PC-3 (cell line): ENCODE measurements at places on chromosomes 5 and 9. TPM values are rescaled to one million over a fixed set of nuclear protein-coding genes. Genes with fewer than 3 reads are reported as not detected.

GRCh38 chr5:74266836-74267235, 373.7 kb downstream of the ENC1 start:
- no peak for DNase-seq
- no peaks in the 10 kb centered on the region for H3K27me3 ChIP-seq
- no peaks in the 10 kb centered on the region for H3K36me3 ChIP-seq
- no peak overlapping the region for H3K4me3 ChIP-seq
- no peak overlapping the region for H3K27ac ChIP-seq
- no peaks in the 10 kb centered on the region for H3K4me1 ChIP-seq

DNA sequence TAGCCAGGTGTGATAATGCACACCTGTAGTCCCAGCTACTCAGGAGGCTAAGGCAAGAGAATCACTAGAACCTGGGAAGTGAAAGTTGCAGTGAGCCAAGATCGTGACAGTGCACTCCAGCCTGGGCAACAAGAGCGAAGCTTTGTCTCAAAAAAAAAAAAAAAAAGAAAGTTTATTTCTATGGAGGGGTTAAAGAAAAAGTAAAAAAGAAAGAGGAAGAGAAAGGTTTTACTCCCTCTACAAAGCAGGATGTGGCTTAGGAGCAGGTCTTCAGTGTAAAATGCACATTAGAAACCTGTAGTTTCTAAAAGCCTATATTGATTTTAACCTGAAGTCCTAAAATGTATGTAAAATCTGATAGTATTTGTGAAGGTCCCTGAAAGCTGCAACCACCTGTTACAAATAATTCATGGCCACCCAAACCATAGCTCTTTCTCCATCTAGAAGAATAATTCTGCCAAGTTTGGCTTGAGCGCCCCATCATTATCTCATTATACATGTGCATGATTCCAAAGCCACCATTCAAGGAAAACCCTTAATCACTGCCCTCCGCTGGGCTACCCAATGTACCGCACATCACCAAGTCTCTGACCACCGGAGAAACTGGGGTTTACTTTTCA, 3.4 kb downstream of the FNBP1 start:
- DNase-seq, result peak; percentile 12
- no peak overlapping the region for H3K27ac ChIP-seq
- no peaks in the 10 kb centered on the region for H3K27me3 ChIP-seq
- no peak overlapping the region for H3K4me3 ChIP-seq
- no peaks in the 10 kb centered on the region for H3K36me3 ChIP-seq
- peaks cover 33% of the 10 kb centered on the region for H3K4me1 ChIP-seq

DNA sequence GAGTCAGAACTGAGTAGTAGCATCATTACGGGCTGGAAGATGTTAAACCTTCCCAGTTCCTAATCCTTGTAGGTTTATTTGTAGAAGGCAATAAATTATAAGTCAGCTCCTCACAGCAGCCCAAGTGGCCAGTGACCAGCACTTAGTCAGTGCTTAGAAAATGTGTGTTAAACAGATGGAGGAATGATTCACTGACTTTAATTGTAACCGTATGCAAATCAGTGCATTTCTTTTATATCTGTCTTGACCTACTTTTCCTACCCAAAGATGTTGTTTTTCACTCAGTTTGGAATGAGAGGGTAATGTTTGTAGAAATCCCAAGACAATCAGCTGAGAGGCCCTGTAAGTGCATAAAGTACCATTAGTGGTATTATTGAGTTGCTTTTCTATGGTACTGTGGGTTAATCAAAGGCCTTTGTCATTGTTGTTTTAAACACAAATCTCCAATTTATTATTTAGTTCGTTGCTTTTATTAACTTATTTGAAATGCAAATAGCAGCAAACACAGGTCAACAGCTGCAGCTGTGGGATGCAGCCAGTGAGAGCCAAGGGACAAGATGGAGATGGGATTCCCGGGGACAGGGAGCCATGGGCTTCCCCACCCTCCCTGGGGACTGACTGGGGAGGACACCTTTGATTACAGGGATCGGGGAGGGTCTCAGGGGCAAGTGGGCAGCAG, 49.8 kb downstream of the MAP1B start:
- DNase-seq, result peak; percentile 55
- H3K27ac ChIP-seq, result 0 out of 2 replicates have a peak overlapping the region, but pooled peaks have one; percentile 30
- no peak overlapping the region for H3K4me3 ChIP-seq
- peaks cover 7% of the 10 kb centered on the region; the same call in 1 of the 2 replicates for H3K4me1 ChIP-seq
- no peaks in the 10 kb centered on the region for H3K36me3 ChIP-seq
- H3K27me3 ChIP-seq, result no peaks in the 10 kb centered on the region

TMEFF1 gene
- not detected in 2 replicates for total RNA-seq

GRCh38 chr5:132225165-132226032, 2.3 kb downstream of the P4HA2 start:
- no peak overlapping the region for H3K27ac ChIP-seq

- H3K27me3 ChIP-seq, result no peaks in the 10 kb centered on the region
- no peak overlapping the region for H3K27ac ChIP-seq
- no peak overlapping the region for H3K4me3 ChIP-seq
- no peak for DNase-seq
- H3K4me1 ChIP-seq, result no peaks in the 10 kb centered on the region
- H3K36me3 ChIP-seq, result no peaks in the 10 kb centered on the region
Observed at GRCh38 chr5:135011355-135012032, 22.5 kb downstream of the PITX1 start.

SCGB3A2 gene
- total RNA-seq, result 0.51 TPM in 1 of 2 replicates, not detected in the other

GRCh38 chr5:60209146-60209840, 315.8 kb upstream of the PDE4D start:
- no peaks in the 10 kb centered on the region for H3K4me1 ChIP-seq
- no peak for DNase-seq
- H3K27me3 ChIP-seq, result peaks cover 56% of the 10 kb centered on the region
- no peak overlapping the region for H3K27ac ChIP-seq
- no peaks in the 10 kb centered on the region for H3K36me3 ChIP-seq

DNA sequence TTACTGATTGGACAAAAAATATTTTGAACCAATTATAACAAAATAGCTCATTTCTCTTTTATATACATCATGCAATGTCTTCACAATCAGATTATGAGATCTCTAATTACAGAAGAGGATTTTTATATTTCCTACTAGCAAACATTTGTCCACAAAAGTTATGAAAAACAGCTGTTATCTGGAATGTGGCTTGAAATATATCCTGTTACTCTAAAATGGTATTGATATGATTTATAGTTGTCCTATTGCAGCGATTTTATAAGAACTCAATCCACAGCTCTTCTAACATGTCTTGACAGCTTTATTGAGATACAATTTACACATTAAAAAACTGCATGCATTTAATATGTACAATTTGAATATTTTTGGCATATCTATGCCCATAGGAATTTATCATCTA, 779.9 kb upstream of the ACO1 start:
- no peaks in the 10 kb centered on the region for H3K4me1 ChIP-seq
- no peaks in the 10 kb centered on the region for H3K36me3 ChIP-seq
- no peaks in the 10 kb centered on the region for H3K27me3 ChIP-seq
- no peak for DNase-seq
- no peak overlapping the region for H3K27ac ChIP-seq

GRCh38 chr5:168796000-168796399, 216.8 kb upstream of the PANK3 start:
- no peaks in the 10 kb centered on the region for H3K4me1 ChIP-seq
- no peaks in the 10 kb centered on the region for H3K36me3 ChIP-seq
- H3K27me3 ChIP-seq, result peaks cover 46% of the 10 kb centered on the region
- DNase-seq, result no peak
- no peak overlapping the region for H3K27ac ChIP-seq
- no peak overlapping the region for H3K4me3 ChIP-seq

- H3K4me3 ChIP-seq, result peak overlapping the region; percentile 55; the same call in 1 of the 2 replicates
- no peaks in the 10 kb centered on the region for H3K27me3 ChIP-seq
- no peaks in the 10 kb centered on the region for H3K36me3 ChIP-seq
- peak overlapping the region; percentile 91 for H3K27ac ChIP-seq
- DNase-seq, result peak; percentile 42
Observed at GRCh38 chr5:149940077-149940574, 4.5 kb downstream of the PDE6A start.

DNA sequence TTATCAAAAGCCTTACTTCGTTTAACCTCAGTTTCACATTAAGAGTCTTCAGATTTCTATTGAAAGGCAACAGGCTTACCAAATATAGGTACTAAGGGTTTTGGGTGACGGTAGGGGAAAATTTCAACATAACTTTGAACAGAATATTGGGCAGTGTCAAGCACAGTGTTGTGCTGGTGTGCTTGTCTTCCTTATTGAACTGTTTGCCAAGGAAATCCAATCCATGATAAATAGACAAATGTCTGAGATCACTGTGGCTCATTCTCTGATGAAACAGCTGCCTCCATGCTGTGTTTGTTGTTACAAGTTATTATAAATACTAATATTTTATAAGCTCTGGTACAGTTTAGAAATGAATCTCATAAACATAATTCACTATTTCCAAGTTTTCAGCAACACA, 730.1 kb downstream of the NR2F1-AS1 start:
- H3K36me3 ChIP-seq, result no peaks in the 10 kb centered on the region
- no peak overlapping the region for H3K27ac ChIP-seq
- H3K4me1 ChIP-seq, result peaks cover 4% of the 10 kb centered on the region
- no peak overlapping the region for H3K4me3 ChIP-seq
- no peaks in the 10 kb centered on the region for H3K27me3 ChIP-seq

PDE6A gene
- not detected in 2 replicates for total RNA-seq

C9 gene
- not detected in 2 replicates for total RNA-seq

- peak; percentile 83 for DNase-seq
- no peaks in the 10 kb centered on the region for H3K36me3 ChIP-seq
- H3K4me3 ChIP-seq, result no peak overlapping the region
- H3K27me3 ChIP-seq, result no peaks in the 10 kb centered on the region
Observed at GRCh38 chr5:63555874-63556273, 406.4 kb downstream of the HTR1A start.

- DNase-seq, result no peak
- no peaks in the 10 kb centered on the region for H3K36me3 ChIP-seq
- peak within 1 kb of the TSS; percentile 64 for H3K4me3 ChIP-seq
- H3K4me1 ChIP-seq, result 0 out of 2 replicates have a peak, but pooled peaks cover 7% of the 10 kb centered on the region
- H3K27me3 ChIP-seq, result peaks cover 50% of the 10 kb centered on the region
Observed at GRCh38 chr9:74496819-74497747, at the start of gene RORB. Gene RORB, plus strand, starts transcription at chr9:74497335. Its CDS starts 642 bp downstream, at chr9:74497977.

SPATA9 gene
- not detected in 2 replicates for total RNA-seq

GRCh38 chr9:136147890-136148714, 29.4 kb upstream of the TMEM250 start:
- H3K36me3 ChIP-seq, result no peaks in the 10 kb centered on the region
- H3K4me1 ChIP-seq, result no peaks in the 10 kb centered on the region
- no peak for DNase-seq
- H3K27ac ChIP-seq, result no peak overlapping the region

- H3K4me1 ChIP-seq, result peaks cover 55% of the 10 kb centered on the region
- H3K27ac ChIP-seq, result peak overlapping the region; percentile 72
- peaks cover 29% of the 10 kb centered on the region for H3K36me3 ChIP-seq
- no peak for DNase-seq
- no peaks in the 10 kb centered on the region for H3K27me3 ChIP-seq
Observed at GRCh38 chr5:172769616-172770373, 1.2 kb downstream of the DUSP1 start.

MPDZ gene
- total RNA-seq, result 6.1 and 7.3 TPM in 2 replicates

- no peak overlapping the region for H3K4me3 ChIP-seq
- no peaks in the 10 kb centered on the region for H3K4me1 ChIP-seq
- no peak for DNase-seq
- H3K36me3 ChIP-seq, result no peaks in the 10 kb centered on the region
- H3K27ac ChIP-seq, result no peak overlapping the region
Observed at GRCh38 chr9:69496846-69497450, 171.9 kb downstream of the ENTREP1 start.

DOLPP1 gene
- 27.3 and 37.1 TPM in 2 replicates for total RNA-seq

STK32A gene
- 0.92 and 6.8 TPM in 2 replicates for total RNA-seq

- H3K27me3 ChIP-seq, result no peaks in the 10 kb centered on the region
- no peak for DNase-seq
- H3K36me3 ChIP-seq, result peaks cover 2% of the 10 kb centered on the region
- no peaks in the 10 kb centered on the region for H3K4me1 ChIP-seq
- no peak overlapping the region for H3K27ac ChIP-seq
Observed at GRCh38 chr5:34738381-34738780, 82.3 kb downstream of the RAI14 start.

DNA sequence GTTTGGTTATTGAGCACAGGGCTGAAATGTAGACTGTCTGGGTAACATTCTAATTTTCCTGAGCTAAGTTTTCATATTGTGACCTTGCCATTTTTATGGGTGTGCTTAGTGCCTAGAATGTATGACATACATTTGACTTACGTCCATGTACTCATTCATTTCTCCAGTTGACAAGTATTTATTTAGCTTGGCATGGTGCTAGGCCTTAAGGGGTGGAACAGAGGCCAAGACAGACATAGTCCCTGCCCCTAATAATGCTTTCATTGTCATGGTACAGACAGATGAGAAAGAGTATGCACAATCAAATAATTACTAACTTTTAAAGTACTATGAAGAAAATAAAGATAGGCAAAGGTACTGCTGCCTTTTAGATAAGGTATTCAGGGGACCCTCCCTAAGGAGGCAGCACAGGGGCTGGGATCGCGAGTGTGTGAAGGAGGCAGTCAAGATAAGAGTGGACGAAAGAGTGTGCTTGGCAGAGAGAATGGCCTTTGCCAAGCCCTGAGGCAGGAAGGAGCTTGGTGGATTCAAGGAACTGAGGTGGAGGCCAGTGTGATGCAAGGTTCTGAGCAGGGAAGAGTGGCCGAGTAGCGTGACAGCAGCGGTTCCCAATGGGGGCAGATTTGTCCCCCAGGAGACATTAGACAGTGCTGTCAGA, 128.0 kb downstream of the PIP5K1B start:
- no peaks in the 10 kb centered on the region for H3K4me1 ChIP-seq
- no peak overlapping the region for H3K4me3 ChIP-seq
- H3K36me3 ChIP-seq, result no peaks in the 10 kb centered on the region
- H3K27me3 ChIP-seq, result peaks cover 42% of the 10 kb centered on the region
- no peak overlapping the region for H3K27ac ChIP-seq

MYMK gene
- not detected in 2 replicates for total RNA-seq

GRCh38 chr5:119896826-119897536, 267.6 kb downstream of the FAM170A start:
- H3K36me3 ChIP-seq, result no peaks in the 10 kb centered on the region
- DNase-seq, result no peak
- H3K4me3 ChIP-seq, result no peak overlapping the region
- H3K27me3 ChIP-seq, result no peaks in the 10 kb centered on the region
- H3K4me1 ChIP-seq, result no peaks in the 10 kb centered on the region

SLC34A3 gene
- 1.0 and 1.5 TPM in 2 replicates for total RNA-seq

DNA sequence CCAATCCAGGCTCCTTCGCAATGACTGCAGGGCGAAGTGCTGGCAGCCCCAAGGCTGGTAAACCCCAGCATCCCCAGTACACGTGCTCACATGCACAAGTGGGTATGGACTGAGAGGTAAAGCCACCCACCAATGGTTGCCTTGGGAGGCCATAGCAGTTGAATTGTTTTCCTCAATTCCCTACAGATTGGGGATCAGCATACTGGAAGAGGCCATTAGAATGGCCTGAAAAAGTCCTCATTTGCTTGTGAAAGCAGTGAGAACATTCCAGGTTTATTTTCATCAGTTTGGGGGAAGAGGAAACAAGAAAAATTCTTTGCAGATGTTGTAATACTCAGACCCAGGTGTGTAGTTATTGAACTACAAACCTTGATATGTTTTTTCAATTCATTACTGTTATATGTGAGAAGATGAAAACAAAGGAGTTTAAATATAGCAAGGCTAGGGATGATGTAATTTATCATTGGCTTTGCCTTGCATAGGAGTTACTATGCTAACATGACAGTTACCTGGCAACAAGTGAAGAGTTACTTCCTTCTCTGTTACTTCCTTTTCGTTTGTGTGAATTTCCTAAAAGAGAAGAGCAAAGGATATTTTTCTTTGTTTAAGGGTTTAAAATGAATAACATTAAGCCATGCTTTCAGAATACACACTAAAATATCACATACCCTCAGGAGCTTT, 36.4 kb downstream of the MTMR12 start:
- DNase-seq, result no peak
- H3K27me3 ChIP-seq, result no peaks in the 10 kb centered on the region
- no peaks in the 10 kb centered on the region for H3K4me1 ChIP-seq
- H3K36me3 ChIP-seq, result peaks cover 2% of the 10 kb centered on the region; the same call in 1 of the 2 replicates
